GOT3 (cell line): ENCODE measurements at places on chromosomes 1 and 21.

GRCh38 chr1:247386217-247386616 lies 29.8 kb upstream of the NLRP3 start:
- no peak for DNase-seq

- DNase-seq: no peak
Observed at GRCh38 chr1:39833121-39833520, 44.5 kb upstream of the BMP8B start.

DNA sequence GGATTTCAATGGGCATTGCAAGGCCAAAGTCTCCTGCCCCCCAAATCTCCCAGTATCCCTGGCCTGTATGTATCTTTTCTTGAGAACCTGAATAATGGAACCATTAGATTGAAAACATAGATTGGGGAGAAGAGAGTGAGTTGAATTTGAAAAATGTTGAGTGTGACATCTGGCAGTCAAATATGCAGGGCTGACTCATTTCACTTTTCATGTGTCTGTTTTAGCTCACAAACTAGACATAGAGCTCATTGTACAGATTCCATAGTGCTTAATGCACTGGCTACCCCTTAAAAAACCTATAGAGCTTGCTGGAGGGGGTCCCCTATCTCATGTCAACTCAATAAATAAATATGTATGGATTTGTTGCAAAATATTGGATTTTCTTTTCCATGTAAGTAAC lies 30.8 kb downstream of the DDR2 start:
- no peak for DNase-seq

GRCh38 chr21:28541371-28542112 lies 451.1 kb downstream of the LTN1 start:
- DNase-seq: no peak

- no peak for DNase-seq
Observed at GRCh38 chr1:63892632-63893395, 119.0 kb downstream of the ROR1 start.

- DNase-seq: no peak
Observed at GRCh38 chr1:166127003-166127402, 39.8 kb downstream of the FAM78B start.

DNA sequence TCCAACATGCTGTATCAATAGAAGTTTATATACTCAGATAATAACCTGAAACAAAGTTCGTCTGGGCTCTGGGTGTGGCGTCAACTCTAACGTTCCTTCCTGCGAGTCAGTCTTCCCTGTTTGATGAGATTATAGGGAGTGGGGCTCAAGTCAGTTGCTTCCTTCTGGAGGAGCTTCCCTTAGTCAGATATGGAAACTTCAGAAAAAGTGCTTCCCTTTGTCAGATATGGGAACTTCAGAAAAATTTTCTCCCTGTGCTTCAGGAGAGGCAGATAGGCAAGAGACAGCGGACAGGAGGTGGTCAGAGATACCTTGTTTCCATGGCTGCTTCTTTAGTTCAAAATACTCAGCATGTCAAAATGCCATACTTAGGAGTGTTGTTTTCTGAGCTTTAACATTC lies 51.1 kb upstream of the PRDX6 start:
- DNase-seq: no peak

GRCh38 chr1:27650171-27650538 lies 15.2 kb upstream of the FGR start:
- DNase-seq: no peak

- DNase-seq: no peak
Observed at GRCh38 chr1:93680076-93680419, 1.6 kb downstream of the BCAR3 start.

DNA sequence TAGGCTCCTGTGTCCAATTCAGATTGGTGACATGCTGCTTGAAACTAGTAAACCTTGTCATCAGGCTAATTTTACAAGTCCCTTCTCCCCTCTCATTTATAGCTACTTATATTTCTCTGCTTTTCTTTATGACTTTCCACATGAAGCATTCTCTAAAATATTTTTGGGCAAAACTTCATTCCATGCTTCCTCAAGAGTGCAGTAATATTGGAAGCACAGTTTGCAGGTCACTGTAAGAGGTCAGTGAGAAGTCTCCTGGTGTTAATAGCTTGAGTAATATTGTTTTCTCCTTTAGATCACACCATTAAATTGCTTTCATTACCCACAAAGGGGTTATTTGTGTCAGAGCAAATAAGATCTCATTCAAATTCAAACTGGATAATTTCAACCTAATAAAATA lies 46.6 kb downstream of the LPAR3 start:
- no peak for DNase-seq

GRCh38 chr21:41824466-41825207 lies 54.5 kb downstream of the PRDM15 start:
- no peak for DNase-seq
